ENCODE measurements at places on chromosomes 5 and 9. TPM values are rescaled to one million over a fixed set of nuclear protein-coding genes. Genes with fewer than 3 reads are reported as not detected.

- no peak for DNase-seq
Measured at GRCh38 chr5:150271923-150272322, 17.6 kb downstream of the CAMK2A start.

- DNase-seq = no peak
Measured at GRCh38 chr5:119354537-119355243, 1.1 kb upstream of the TNFAIP8 start.

DNA sequence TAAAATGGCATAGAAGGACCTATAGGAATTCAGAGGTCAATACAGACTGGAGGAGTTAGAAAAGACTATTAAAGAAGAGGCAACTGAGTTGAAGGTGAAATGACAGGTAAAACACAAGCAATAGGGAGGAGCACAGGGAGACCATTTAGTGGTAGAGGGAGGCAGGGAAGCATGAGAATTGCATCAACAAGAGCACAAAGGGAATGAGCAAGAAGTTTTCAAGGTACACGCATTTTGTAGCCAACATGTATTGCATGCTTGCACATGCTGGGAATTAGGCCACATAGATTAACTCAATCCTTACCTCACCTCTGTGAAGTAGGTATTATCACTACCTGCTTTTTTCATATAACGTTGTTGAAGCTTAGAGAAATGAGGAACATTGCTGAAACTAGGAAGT, 42.3 kb downstream of the PLPP1 start:
- DNase-seq = no peak

DNA sequence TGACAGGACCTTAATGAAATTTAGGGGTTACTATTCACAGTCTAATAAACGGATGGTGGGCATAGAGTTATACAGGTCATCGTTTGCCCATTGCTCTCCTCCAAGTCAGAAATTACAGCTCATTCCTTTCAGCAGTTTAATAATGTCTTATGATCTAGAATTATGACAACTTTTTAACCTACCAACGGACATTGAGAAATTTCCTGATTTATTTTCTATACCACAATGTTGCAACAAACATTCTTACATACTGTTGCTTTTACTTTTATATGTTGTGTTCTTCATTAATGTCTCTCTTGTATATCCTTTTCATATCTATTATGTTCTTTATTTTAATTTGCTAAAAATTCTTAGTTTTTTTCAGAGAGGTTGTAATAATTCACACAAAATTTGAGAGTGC, 152.8 kb upstream of the PRLR start:
- DNase-seq = no peak

DNA sequence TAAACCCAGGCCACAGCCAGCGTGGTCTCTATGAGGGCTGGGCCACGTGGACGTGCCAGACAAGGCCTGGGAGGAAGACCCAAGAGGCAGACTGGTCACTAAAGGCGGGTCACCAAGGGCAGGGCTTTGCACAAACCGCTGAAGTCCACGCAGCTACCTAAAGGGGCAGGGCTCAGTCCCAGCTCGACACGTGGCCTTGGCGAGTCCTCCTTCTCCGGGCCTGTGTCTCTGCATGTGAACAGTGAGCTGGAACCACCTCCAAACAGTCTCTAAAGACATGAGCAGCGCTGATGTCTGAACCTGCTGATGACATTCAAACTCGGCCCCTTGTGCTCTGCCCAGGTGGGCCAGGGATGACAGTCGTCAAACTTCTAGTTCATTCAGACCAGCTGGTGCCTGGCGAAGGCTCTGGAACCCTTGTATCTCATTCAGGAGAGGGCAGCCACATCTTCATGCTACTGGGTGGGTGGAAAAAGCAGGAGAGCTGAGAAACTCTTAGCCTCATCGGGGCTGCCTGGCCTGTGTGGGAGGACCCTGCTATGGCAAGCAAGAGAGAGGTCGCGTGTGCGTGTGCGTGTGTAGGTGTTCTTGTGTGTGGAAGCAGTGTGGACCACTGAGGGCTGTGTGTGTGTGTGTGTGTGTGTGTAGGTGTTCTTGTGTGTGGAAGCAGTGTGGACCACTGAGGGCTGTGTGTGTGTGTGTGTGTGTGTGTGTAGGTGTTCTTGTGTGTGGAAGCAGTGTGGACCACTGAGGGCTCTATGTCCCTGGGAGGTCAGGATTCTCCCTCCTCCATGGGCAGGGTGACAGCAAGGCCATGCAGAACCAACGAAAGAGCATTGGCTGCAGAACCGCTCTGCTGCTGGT, 14.1 kb upstream of the SLC25A51 start:
- no peak for DNase-seq

- DNase-seq = no peak
Measured at GRCh38 chr9:121071370-121071755, 3.4 kb upstream of the CNTRL start.

GRCh38 chr5:153979028-153979783, 59.5 kb downstream of the FAM114A2 start:
- DNase-seq = no peak

GRCh38 chr9:123447934-123448646, 92.1 kb downstream of the CRB2 start:
- no peak for DNase-seq

- no peak for DNase-seq
Measured at GRCh38 chr5:36606036-36606427, 374 bp upstream of the SLC1A3 start.

DNA sequence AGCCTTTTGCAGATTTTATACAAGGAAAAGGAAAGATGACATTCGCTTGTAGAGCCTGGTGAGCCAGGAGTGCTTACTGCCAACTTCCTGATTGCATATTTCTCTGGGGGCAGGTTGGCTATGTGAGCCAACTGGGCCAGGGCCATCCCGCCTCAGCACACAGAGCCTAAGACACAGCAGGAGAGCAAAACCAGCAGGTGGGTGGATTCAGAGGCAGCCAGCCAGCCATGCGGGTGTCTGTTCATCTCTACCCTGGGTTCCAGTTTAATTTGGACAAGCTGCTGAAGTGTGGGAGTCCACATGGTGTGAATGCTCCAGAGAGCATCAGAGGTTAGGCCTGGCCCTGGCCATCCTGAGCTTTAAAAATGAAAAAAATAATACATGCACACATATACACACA, 291.4 kb downstream of the ARHGEF28 start:
- no peak for DNase-seq

- DNase-seq = no peak
Measured at GRCh38 chr5:36734422-36734821, 128.0 kb downstream of the SLC1A3 start.

GRCh38 chr5:122229551-122229950, 82.5 kb upstream of the SNCAIP start:
- no peak for DNase-seq

DNA sequence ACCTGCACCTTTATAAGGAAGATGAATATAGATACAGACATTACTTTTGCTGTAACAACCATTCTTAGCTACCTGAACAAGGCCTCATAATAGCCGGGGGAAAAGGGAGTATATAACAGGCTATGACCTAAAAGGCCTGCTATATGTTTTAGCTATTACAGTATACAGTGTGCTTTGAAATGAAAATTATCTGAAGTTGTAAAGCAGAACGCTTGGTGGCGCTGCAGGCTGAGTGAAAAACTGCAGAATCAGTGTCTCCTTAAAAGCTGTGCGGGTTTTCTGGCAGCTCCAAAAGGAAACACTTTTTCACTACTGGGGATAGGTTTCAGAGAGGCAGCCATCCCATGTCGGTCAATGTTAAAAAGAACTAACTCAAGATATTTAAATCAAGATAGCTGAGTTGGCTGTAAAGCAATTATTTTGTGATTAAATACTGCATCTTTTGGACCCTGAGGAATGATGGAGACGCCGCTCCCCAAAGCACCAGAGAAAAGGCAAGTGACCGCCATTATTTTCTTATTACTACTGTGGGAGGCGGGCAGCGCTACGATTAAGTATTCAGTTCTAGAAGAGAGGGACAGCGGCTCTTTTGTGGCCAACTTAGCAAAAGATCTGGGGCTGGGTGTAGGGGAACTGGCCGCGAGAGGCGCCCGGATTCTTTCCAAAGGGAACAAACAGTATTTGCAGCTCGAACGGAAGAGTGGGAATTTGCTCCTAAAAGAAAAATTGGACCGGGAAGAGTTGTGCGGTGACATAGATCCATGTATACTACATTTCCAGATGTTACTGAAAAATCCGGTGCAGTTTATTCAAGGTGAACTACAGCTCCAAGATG, 5.9 kb downstream of the PCDHB6 start:
- no peak for DNase-seq

GRCh38 chr9:13845460-13845859, 468.5 kb downstream of the NFIB start:
- no peak for DNase-seq

DNA sequence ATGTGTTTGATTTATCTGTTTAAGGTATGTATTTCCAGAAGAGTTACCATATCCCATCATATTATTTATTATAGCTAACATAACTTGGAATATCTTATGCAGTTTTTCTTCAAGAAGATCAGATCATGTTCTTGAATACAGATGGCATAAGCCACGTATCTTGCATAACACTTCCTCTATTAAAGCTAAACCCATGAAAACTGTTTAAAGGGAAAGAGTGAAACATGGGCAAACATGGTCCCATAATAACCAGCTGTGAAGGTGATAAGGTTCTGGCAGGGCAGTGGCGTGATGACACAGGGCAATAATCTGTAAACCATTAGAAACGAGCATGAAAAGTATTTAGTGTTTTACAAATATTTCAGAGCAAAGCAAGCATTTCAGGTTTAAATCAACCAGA, 34.2 kb downstream of the EFNA5 start:
- DNase-seq = no peak

The MARCOL gene
- total RNA-seq = not detected

The FNIP1 gene
- total RNA-seq = 18.1 TPM

The SHOC1 gene
- not detected for total RNA-seq

The GPR150 gene
- 0.11 TPM for total RNA-seq

The PNPLA7 gene
- 1.6 TPM for total RNA-seq

The PCDHB8 gene
- not detected for total RNA-seq

The SNX18 gene
- 13.3 TPM for total RNA-seq

Data from activated T-helper 2 cell treated with anti-CD3 and anti-CD28 coated beads, Interferon-gamma antibody, Interleukin-2, Interleukin-4, amounts not matched to agents 10 μg/mL and 5 μg/mL and 100 μg/mL, durations not matched to agents 14 hours and 24 hours and 36 hours (primary cell).